ENCODE measurements at places on chromosomes 5 and 9. TPM values are rescaled to one million over a fixed set of nuclear protein-coding genes. Genes with fewer than 3 reads are reported as not detected.

Gene PCDHGA1
- total RNA-seq, result 0.05 TPM

Gene SLC34A3
- 0.14 TPM for total RNA-seq

Gene GLRA1
- total RNA-seq, result not detected

Gene PDZD2
- 0.02 TPM for total RNA-seq

Gene DNAJC25
- total RNA-seq, result 5.4 TPM

Gene RPP25L
- total RNA-seq, result 25.0 TPM

GRCh38 chr5:9786380-9787360, 156.5 kb upstream of the TAS2R1 start:
- H3K27me3 ChIP-seq, result no peaks in the 10 kb centered on the region
- no peak overlapping the region for H3K27ac ChIP-seq
- no peaks in the 10 kb centered on the region for H3K4me1 ChIP-seq
- peaks cover 1% of the 10 kb centered on the region for H3K36me3 ChIP-seq
- no peak overlapping the region for H3K4me3 ChIP-seq

- no peaks in the 10 kb centered on the region for H3K4me1 ChIP-seq
- H3K36me3 ChIP-seq, result no peaks in the 10 kb centered on the region
- no peaks in the 10 kb centered on the region for H3K27me3 ChIP-seq
- no peak for DNase-seq
- H3K4me3 ChIP-seq, result no peak overlapping the region
- H3K27ac ChIP-seq, result no peak overlapping the region
Observed at GRCh38 chr9:21523021-21524014, 41.2 kb upstream of the IFNE start.

GRCh38 chr5:95853490-95853889, 31.0 kb upstream of the GLRX start:
- peaks cover 7% of the 10 kb centered on the region for H3K27me3 ChIP-seq
- DNase-seq, result no peak
- peaks cover 17% of the 10 kb centered on the region for H3K4me1 ChIP-seq
- H3K36me3 ChIP-seq, result no peaks in the 10 kb centered on the region

- peaks cover 5% of the 10 kb centered on the region for H3K4me1 ChIP-seq
- DNase-seq, result no peak
- H3K27me3 ChIP-seq, result no peaks in the 10 kb centered on the region
- H3K4me3 ChIP-seq, result no peak overlapping the region
Observed at GRCh38 chr5:107985144-107985543, 314.4 kb upstream of the EFNA5 start.

GRCh38 chr5:41707853-41708603, 162.2 kb downstream of the OXCT1 start:
- no peak for DNase-seq
- H3K27ac ChIP-seq, result no peak overlapping the region
- peaks cover 18% of the 10 kb centered on the region for H3K27me3 ChIP-seq
- peaks cover 8% of the 10 kb centered on the region for H3K36me3 ChIP-seq

GRCh38 chr9:85001925-85002324, 332.4 kb downstream of the NTRK2 start:
- no peak overlapping the region for H3K4me3 ChIP-seq
- no peak overlapping the region for H3K27ac ChIP-seq
- H3K4me1 ChIP-seq, result no peaks in the 10 kb centered on the region
- peaks cover 11% of the 10 kb centered on the region for H3K27me3 ChIP-seq

- H3K4me1 ChIP-seq, result peaks cover 13% of the 10 kb centered on the region
- H3K27ac ChIP-seq, result no peak overlapping the region
- DNase-seq, result no peak
- H3K36me3 ChIP-seq, result no peaks in the 10 kb centered on the region
Observed at GRCh38 chr5:82346399-82347165, 68.4 kb upstream of the RPS23 start.

- no peak for DNase-seq
- H3K27me3 ChIP-seq, result no peaks in the 10 kb centered on the region
- no peaks in the 10 kb centered on the region for H3K4me1 ChIP-seq
- no peak overlapping the region for H3K27ac ChIP-seq
- H3K4me3 ChIP-seq, result no peak overlapping the region
Observed at GRCh38 chr9:27387722-27388121, 90.8 kb upstream of the EQTN start.

DNA sequence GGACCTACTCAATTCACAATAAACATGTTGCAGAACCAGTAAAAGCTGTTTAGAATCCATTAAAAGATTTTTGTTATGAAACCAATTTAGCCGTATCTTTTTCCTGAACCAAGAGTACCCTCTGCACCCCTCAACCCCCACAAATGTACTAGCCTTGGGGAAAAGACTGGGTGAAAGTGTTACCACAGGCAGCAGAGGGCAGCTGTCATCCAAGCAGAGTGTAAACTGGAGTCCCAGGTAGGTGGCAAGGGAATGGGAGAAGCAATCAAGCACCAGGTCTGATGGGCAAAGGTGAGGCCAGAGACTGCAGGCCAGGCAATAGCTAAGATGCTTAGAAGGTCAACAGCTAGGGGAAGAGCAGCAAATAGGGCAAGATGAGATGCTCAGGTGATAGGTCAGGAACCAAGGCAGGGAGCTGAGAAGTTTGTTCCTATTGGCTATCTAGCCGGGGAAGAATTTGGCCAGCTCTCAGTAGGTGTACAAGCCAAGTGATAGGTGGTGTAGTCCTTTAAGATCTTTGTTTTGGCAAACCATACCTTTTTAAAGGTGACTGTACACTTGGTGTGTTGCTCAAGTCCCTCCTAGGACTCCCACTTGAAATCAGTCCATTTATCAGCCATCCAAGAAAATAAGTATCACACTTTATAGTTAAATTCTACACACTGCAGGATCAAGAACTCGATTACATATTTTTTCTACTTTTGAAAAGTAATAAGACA, 77.8 kb upstream of the CCDC112 start:
- no peak overlapping the region for H3K27ac ChIP-seq
- H3K27me3 ChIP-seq, result peaks cover 29% of the 10 kb centered on the region
- H3K4me1 ChIP-seq, result peaks cover 14% of the 10 kb centered on the region
- DNase-seq, result no peak
- H3K36me3 ChIP-seq, result no peaks in the 10 kb centered on the region
- H3K4me3 ChIP-seq, result no peak overlapping the region

GRCh38 chr9:110257956-110258355, 1.6 kb upstream of the TXN start:
- H3K4me3 ChIP-seq, result peak overlapping the region; percentile 98
- no peak for DNase-seq
- H3K27ac ChIP-seq, result peak overlapping the region; percentile 96

DNA sequence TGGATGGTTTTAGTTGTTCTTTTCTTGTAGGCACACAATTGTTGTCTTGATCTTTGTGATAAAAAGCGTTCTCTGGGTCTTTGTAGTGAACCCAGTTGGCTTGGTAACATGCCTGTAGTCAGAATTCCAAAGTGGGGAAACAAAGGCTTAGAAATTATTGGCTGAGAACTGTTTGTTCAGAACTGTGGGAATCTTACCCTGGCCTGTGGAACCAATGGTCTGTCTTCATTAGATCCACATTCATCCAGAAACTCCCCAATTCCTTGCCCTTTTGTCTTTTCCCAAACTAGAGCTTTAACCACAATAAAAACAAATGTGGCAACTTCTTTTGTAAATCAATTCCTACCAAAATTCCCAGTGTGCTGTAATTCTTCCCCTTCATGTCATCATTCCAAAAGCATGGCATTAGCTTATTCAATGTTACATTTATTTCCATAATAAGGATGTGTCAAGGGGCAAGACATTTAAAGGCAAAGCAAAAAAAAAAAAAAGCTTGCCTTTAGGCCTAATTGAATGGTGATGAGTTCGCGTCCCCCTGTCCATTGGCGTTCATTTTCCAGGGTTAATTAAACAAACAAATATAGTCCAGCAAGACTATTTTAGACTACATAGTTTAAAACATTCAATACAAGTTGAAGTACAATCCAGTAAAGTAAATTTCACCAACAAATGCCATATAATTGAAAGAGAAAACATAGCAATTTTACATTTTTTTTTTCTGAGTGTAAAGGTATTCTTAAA, 249.8 kb upstream of the ZNF608 start:
- H3K36me3 ChIP-seq, result no peaks in the 10 kb centered on the region
- H3K4me3 ChIP-seq, result no peak overlapping the region
- H3K4me1 ChIP-seq, result no peaks in the 10 kb centered on the region
- H3K27ac ChIP-seq, result no peak overlapping the region
- DNase-seq, result no peak

DNA sequence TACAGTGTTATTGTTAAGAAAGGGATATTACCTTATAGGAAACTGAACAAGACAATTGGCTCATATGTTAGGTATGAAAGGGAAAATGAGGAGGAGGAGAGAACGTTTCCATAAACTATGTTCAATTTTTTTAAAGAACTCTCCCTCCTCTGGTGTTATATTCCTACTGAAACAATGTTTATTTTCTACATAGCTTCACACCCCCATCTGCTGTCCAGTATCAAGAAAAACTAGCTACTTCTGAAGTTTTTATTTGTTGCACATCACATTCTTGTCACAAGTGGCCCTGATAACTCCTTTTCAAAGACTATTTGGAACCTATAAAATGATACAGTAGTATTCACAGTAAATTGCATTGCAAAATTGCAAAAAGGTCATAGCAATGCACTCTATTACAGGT, 223.4 kb upstream of the FAM174A start:
- H3K27ac ChIP-seq, result no peak overlapping the region
- no peak for DNase-seq
- H3K4me3 ChIP-seq, result no peak overlapping the region
- no peaks in the 10 kb centered on the region for H3K4me1 ChIP-seq

DNA sequence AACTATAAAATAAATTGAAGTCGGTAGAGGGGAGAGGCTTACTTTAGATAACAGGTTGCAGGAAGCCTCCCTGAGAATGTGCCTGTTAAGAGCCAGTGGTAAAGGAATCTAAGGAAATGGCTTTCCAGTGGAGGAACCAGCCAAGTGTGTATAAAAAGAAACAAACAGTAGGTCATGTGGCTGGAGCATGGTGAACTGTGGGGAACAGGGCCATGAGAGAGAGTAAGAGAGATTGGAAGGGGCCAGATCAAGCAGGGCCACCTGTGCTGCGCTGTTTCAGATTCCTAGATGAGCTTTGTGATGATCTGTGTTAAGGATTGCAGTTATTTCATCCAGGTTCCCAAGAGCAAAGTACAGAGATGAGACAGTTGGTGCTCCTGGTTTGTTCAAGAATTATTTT, 152.7 kb upstream of the SGCD start:
- H3K36me3 ChIP-seq, result no peaks in the 10 kb centered on the region
- H3K4me1 ChIP-seq, result no peaks in the 10 kb centered on the region

DNA sequence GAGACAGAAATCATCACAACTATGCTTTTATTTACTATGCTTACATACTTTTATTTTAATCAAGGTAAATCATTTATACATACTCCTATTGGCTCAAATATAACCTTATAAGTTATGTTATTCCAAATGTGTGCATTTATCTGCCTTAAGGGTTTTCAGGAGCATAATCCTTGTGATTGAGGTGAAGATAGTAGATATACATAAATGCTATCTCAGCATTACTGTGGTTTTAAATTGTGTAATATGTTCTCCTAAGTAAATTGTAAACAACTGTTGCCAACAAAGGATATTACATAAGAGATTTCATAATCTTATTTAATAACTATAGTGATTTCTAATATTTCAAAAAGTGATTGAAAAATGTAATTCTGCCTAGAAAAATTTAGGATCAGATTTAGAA, 1374.8 kb upstream of the DMAC1 start:
- no peaks in the 10 kb centered on the region for H3K36me3 ChIP-seq
- H3K4me1 ChIP-seq, result no peaks in the 10 kb centered on the region
- no peak for DNase-seq
- no peak overlapping the region for H3K4me3 ChIP-seq
- H3K27ac ChIP-seq, result no peak overlapping the region

- H3K36me3 ChIP-seq, result no peaks in the 10 kb centered on the region
- H3K27ac ChIP-seq, result no peak overlapping the region
- no peaks in the 10 kb centered on the region for H3K4me1 ChIP-seq
- H3K27me3 ChIP-seq, result no peaks in the 10 kb centered on the region
Observed at GRCh38 chr9:137434498-137435380, 6.4 kb downstream of the ENTPD8 start.

GRCh38 chr9:131583836-131584555, 38.7 kb downstream of the PRRT1B start:
- no peaks in the 10 kb centered on the region for H3K27me3 ChIP-seq
- peaks cover 40% of the 10 kb centered on the region for H3K4me1 ChIP-seq
- peaks cover 14% of the 10 kb centered on the region for H3K36me3 ChIP-seq
- DNase-seq, result no peak

- no peaks in the 10 kb centered on the region for H3K4me1 ChIP-seq
- no peak overlapping the region for H3K27ac ChIP-seq
- H3K4me3 ChIP-seq, result no peak overlapping the region
- peaks cover 1% of the 10 kb centered on the region for H3K36me3 ChIP-seq
- no peak for DNase-seq
Observed at GRCh38 chr5:63768221-63768620, 194.0 kb downstream of the HTR1A start.

- H3K4me1 ChIP-seq, result no peaks in the 10 kb centered on the region
- no peaks in the 10 kb centered on the region for H3K36me3 ChIP-seq
- DNase-seq, result no peak
Observed at GRCh38 chr5:143541943-143542797, 138.7 kb upstream of the NR3C1 start.

DNA sequence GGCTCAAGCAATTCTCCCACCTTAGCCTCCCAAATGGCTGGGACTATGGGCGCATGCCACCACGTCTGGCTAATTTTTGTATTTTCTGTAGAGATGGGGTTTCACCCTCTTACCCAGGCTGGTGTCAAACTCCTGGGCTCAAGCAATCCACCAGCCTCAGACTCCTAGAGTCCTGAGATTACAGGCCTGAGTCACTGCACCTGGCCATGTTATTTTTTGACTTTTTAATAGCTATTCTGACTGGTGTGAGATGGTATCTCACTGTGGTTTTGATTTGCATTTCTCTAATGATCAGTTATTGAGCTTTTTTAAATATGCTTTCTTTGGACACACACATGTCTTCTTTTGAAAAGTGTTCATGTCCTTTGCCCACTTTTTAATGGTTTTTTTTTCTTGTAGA, 38.2 kb downstream of the FBXW2 start:
- no peak for DNase-seq
- H3K4me1 ChIP-seq, result peaks cover 30% of the 10 kb centered on the region
- no peaks in the 10 kb centered on the region for H3K36me3 ChIP-seq
- H3K27ac ChIP-seq, result no peak overlapping the region
- no peak overlapping the region for H3K4me3 ChIP-seq

GRCh38 chr5:154095904-154096303, 57.1 kb downstream of the MFAP3 start:
- DNase-seq, result no peak
- H3K4me3 ChIP-seq, result no peak overlapping the region
- no peaks in the 10 kb centered on the region for H3K4me1 ChIP-seq
- no peaks in the 10 kb centered on the region for H3K36me3 ChIP-seq

- no peak overlapping the region for H3K4me3 ChIP-seq
- H3K27ac ChIP-seq, result no peak overlapping the region
- H3K4me1 ChIP-seq, result peaks cover 7% of the 10 kb centered on the region
Observed at GRCh38 chr9:84393266-84393950, 52.9 kb upstream of the SLC28A3 start.

- no peaks in the 10 kb centered on the region for H3K27me3 ChIP-seq
- no peaks in the 10 kb centered on the region for H3K36me3 ChIP-seq
- no peak for DNase-seq
- no peak overlapping the region for H3K4me3 ChIP-seq
- H3K27ac ChIP-seq, result no peak overlapping the region
Observed at GRCh38 chr9:103707181-103707580, 386.9 kb upstream of the SMC2 start.
